ENCODE measurements at places on chromosomes 5 and 9. TPM values are rescaled to one million over a fixed set of nuclear protein-coding genes. Genes with fewer than 3 reads are reported as not detected.

Gene OSMR
- 108 TPM for total RNA-seq

Gene ADAMTS12
- 28.7 TPM for total RNA-seq

Gene SLC6A18
- not detected for total RNA-seq

Gene FIBCD1
- 1.8 TPM for total RNA-seq

Gene ZNG1E
- 18.8 TPM for total RNA-seq

Gene C5orf34
- 5.5 TPM for total RNA-seq
